ENCODE measurements at places on chromosomes 1 and 21.

GRCh38 chr1:159587461-159587951 lies at the start of gene APCS:
APCS (plus strand) TSS chr1:159587826; CDS start chr1:159587922, 96 bp downstream.
- DNase-seq, result no peak

DNA sequence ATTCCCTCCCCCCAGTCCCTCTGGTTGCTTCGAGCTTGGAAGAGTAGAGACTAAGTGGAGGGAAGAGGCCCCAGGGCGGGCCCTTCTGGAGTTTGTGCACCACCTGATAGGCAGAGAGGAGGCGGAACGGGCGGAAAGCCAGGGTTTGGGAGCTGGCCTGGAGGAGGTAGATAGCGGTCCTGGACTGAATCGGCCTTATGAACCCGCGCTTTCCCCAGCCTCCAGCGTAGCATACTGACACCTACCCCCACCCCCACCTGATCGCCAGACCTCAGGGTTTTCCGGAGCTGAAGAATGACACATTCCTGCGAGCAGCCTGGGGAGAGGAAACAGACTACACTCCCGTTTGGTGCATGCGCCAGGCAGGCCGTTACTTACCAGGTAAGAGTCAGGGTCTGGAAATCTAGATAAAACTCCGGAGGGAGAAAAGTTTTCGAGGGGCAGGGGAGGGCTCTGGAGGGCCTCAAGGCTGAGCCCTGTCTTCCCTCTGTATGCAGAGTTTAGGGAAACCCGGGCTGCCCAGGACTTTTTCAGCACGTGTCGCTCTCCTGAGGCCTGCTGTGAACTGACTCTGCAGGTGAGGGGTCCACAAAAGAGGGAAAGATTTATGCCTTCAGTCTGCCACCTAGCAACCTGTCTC lies 705 bp downstream of the UROD start:
- DNase-seq, result no peak

DNA sequence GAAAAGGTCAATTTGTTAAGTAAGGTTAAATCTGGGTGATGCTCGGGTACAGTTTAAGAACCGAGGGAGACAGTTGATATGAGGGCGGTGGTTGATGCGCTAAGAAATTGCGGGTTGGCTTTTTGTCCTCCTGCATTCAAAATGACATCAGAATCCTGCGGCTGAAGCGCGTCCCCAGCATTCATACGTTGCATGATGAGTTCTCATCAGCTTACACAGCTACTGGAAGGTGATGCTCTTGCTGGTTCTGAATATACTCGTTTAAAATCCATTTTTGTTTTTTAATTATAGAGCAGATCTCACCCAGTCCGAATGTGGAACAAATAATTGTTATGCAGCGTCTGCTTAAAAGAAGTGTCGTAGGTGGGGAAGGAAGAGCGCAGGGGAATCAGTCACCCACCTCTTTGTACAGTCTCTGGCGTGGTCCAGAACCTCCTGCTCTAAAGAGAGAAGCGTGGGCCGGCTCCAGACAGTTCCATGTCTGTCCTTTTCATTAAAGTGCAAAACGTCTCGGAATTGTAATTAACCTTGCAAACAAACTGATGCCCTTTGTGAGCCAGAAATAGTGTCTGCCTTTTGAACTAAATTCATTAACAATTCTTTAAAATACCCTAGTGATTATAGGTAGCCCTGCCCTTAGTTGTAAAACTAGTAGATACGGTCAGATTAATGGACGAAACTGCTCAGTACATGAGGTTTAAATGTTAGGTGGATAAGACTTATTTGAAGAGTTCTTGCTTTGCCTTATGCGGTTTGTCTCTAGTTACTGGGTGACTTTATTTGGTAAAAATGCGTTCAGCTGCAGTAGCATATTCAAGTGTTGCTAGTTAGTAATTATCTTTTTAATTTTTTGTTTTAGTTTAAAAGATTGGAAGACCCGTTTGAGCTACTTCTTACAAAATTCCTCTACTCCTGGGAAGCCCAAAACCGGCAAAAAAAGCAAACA lies 741 bp downstream of the RGS2 start:
- peak; percentile 22 for DNase-seq

DNA sequence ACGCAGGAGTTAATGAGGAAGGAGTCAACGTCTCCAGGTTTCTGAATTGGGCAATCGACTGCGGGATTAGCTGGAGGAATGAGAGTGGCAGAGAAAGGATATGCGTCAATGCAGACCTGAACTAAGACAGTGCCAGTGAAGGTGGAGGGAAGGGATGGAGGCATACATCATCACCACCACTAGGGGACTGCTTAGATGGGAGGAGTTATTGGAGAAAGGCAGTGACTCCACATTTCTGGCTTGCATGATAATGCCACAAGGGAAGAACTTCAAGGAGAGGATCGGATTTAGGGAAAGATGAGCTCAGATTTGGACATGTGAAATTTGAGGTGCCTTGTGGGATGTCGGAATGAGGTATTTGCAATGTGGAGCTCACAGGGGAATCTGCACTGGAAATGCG lies 17.5 kb downstream of the VASH2 start:
- DNase-seq, result no peak

- DNase-seq, result no peak
Measured at GRCh38 chr1:209480345-209480744, 103.2 kb upstream of the CAMK1G start.

DNA sequence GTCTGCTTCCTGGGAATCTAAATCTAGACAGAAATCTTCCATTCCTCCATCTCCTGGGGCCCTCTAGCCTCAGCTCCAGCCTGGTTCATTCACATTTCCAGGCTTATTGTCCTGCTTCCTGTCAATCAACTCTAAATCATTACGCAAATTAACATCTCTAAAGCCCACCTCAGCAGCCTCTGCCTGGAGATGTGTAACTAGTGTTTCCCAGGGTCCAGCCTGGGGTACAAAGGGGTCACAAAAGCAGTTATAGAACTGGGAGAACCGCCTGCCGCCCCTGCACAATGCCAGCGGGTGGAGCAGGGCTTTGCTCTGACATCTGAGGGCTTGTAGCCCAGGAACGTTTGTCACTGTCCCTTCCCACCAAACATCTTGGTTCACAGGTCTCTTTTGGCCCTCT lies 373.5 kb downstream of the RRAGC start:
- no peak for DNase-seq

Measured in activated CD4-positive, alpha-beta T cell treated with anti-CD3 and anti-CD28 coated beads for 1 hour (primary cell).